ENCODE measurements at places on chromosomes 4 and X.

GRCh38 chr4:1194010-1194900 is 21.9 kb upstream of the SPON2 start:
- no peak for DNase-seq

DNA sequence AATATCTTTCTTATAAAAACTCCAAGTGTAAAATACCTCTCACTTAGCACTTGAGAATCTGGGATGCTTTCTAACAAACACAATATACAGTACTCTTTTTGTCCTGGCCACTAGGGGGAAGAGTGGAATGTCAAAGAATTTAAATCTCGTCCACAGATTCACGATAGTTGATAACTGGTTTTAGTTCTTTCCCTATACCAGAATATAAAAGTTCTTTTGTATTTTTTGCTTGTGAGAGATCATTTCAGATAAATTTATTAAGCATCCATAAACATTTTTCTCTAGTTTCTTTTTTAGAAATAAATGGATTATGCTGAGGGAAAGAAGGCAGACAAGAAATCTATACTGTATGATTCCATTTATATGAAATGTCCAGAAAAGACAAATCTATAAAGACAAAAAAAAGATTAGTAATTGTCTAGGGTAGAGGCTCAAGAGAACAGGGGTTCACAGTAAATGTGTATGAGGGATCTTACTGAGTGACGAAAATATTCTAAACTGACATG is 50.4 kb downstream of the MGARP start:
- DNase-seq, result no peak

DNA sequence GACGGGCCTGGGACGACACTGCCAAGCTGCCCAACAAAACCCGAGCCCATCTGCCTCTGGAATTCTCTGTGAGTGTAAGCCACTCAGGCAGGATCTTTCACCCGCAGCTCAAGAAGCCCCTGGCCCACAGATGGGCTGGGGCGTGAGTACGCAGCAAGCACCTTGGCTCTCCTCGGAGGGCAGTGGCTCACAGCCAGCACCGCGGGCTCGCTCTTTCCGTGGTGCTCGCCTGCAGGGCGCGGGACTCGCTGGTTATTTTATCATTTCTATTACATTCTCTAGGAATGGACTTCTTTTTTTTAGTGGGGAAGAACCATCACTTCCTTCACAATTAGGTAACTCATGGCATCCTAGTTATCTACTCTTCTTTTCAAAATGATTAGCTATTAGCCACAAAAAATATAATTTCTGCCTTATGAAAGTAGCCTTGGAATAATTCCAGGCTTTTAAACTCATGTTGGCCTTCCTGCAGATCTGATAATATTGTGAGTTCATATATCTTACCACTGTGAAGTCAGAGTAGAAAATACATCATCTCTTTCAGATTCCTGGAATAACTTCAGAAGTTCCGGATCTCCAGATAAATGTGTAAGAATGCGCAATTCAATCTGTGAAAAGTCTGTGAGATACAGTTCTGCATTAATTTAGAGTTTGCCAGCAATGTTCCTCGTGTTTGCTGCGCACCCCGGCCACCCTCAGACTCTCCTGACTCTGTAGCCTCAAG is 68.6 kb downstream of the NAT8L start:
- no peak for DNase-seq

DNA sequence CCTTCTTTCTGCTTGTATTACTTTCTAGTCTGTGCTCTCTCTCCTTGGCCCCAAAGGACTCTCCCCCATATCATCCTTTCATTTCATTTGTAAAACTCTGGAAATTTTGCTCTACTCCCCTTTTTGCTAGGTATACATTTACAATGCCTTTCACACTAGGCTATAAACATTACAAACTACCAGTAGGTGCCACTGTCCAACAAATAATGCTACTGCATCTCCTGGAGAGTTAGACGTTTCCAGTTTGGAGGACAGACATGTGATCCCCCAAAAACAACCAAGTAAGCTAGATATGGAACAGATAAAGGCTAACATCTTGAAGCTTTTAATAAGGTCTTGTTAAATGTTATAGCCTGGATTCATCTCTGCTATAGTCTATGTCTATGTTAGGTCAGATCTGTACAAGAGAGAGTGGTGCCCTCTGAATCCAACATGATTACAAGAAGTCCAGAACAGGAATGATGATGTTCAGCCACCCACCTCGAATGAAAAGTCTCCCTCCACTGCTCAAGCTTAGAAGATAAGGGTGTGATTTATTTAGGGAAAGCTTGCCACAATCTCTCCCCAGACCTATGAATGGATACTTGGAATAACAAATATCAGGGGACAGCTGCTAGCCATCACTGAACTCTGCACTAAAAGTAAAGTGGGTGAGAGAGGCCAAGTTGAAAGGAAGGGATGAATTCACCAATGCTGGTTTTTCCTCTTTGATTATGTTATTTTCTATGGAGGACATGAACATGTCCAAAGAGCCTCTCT is 14.3 kb downstream of the CBR4 start:
- DNase-seq, result no peak

DNA sequence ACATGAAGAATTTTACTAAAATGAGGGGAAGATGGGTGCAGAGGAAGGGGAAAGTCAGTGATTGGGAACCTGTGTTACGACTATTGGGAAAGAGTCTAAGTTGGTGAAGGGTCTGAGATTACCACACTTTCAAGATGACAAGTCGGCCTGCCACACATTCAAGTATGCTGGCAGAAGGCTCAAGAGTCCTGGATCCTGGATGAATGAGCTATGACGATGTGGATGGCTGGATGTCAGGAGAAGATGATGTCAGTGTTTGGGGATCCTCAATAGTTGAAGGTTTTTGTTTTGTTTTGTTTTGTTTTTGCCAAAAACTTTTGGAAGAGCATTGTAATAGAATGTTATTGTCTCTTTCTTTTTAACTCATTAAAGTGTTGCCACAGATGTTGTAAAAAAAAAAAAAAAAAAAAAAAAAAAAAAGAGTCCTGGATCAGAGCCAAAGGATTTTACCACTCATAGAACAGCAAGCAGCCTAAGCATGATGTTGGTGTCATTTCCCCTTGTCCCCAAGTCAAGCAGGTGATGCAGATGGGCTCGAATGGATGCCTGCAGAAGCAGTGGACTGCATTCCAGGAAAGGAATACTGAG is 120.6 kb downstream of the REELD1 start:
- DNase-seq, result no peak

GRCh38 chrX:24202465-24203031 is 53.0 kb downstream of the ZFX start:
- DNase-seq, result no peak

DNA sequence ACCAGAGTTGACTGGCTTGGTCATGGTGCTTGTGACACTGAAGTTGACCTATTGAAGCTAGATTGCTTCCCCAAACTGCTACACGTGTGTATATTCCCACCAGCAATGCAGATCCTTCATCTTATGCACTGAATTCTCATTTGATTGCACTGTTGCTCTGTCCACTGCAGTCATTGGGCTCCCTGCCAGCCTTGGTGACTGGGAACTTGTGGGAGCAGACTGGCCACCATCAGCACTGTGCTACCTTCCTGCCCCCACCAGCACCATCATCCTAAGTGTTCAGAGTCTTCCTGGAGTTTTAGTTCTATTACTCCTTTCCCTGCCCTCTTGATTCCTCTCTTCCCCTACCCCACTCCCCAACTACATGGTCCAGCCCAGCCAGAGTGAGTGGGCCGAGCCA is 117.7 kb upstream of the PRPS2 start:
- no peak for DNase-seq

DNA sequence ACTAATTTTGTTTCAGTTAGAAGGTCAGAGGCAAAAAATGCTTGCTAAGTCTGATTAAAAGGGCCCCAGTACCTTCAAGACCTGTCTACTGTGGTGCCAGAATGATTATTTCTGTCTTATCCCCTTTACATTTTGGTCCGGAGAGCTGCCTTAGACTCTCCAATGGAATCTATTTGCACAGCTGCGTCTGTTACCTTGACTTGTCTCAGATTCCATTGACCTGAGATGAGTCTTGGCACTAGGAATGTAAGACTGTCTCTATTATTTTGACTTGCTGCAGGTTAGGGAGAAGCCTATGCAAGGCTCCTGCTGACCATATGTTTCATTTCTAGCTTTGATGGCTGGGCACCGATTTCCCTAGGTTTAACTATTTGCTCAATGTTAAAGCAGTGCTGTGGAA is 457.6 kb downstream of the KCTD8 start:
- DNase-seq, result no peak

DNA sequence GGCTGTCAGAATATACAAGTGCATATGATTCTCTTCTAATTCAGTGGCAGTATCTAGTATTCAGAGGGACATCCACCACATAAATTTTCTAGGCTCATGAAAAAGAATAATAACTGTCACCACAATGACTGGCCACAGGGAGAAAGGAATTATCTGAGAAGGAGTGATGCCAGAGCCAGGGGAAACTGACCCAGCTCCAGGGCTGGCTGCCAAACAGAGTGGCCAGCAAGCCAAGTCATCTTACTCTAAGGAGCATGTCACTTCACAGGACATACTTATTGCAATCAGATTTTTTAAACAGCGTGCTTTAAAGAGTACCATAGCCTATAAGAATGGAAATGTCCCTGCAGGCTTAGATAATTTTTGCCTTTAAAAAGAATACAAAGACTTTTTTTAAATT is 5.8 kb upstream of the SEPTIN11 start:
- DNase-seq, result no peak

DNA sequence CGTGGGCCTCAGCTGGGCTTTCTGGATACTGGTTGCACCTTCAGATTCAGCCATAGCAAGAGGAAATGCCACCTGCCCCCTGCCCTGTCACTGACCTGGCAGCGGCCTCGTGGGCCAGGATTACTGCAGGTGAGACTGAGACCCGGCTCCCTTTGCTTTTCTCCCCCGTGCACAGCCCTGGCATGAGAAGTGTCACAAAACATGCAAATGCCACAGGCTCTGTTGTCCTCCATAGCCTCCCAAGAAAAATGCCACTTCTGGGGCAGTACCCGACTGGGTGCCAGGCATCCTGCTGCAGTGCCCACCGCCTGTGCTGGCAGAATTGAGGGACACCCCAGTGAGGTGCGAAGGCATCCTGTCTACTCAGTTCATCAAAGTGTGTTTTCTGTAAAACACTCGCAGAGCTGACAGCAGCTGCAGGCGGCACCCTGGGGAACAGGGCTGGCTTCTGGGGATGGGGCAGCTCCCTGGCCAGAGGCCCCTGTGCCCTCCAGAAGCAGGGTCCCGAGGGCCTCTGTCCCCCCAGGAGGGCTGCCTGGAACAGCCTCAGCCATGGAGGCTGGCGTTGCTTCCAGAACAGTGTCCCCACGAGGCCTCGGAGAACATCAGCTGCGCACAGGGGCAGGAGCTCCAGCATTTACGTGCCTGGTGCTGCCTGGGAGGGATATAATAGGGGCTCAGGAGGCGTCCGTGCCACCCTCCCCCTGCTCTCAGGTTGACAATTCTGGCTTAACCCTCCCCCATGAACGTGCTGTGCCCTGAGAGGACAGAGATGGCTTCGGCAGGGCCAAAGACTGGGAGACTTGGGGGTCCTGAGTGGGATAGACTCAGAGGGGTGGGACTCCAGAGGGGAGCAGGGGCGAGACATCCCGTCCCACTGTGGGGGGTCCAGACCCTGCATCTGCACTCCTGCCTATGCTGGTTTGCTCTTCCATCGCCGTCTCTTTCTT is 99.5 kb upstream of the NKX1-1 start:
- DNase-seq, result no peak
